ENCODE measurements at places on chromosomes 12 and 14.

DNA sequence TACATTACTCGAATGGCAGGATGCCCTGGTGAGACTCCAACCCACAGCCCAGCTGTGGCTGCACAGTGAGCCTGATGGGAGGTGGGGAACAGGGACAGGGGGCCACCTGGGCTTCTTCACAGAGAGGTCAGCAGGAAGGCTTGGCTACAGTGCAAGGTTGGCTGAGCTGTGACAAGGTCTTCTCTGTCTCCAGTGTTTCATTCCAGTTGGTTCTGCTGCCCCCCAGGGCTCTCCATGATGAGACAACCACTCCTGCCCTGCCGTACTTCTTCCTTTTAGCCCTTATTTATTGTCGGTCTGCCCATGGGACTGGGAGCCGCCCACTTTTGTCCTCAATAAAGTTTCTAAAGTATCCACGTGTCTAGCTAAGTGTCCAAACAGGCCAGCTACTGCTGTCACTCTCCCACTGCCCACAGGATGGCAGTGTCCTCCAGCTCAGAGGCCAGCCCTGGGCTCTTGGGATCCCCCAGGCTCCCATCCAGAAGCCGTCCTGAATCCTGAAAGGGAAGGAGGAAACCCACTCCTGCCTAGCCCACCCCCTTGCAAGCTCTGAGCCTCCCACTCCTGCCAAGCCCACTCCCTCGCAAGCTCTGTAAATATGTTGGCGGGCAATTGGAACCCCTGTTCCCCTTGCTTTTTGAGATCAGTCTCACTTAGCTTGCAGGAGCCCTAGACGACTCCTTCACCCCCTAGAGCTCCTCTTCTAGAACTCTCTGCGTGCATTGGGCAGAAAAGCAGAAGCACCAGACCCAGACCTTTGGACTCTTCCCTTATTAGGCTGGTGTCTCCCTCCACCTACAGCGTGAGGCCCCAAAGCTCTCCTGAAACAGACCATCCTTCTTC is 5.4 kb downstream of the C1QL4 start:
- peak; percentile 68 for DNase-seq

DNA sequence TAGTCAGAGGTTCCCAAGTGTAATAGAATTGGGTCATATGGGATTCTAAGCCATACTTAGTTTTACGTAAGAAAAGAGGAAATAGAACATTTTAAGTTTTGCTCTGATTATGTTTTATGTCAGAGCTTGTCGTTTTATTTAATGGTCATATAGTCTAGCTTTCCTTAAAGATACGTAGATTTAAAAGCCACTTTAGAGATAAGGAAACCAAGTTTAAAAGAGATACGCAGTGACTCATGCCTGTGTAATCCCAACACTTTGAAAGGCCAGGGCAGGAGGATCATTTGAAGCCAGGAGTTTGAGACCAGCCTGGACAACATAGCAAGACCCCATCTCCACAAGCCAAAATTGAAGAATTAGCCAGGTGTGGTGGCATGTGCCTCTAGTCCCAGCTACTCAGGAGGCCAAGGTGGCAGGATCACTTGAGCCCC is 19.5 kb downstream of the MAPK1IP1L start:
- DNase-seq: no peak

- peak; percentile 99 for DNase-seq
Measured at GRCh38 chr12:2057041-2057794, 4.4 kb downstream of the CACNA1C start.

DNA sequence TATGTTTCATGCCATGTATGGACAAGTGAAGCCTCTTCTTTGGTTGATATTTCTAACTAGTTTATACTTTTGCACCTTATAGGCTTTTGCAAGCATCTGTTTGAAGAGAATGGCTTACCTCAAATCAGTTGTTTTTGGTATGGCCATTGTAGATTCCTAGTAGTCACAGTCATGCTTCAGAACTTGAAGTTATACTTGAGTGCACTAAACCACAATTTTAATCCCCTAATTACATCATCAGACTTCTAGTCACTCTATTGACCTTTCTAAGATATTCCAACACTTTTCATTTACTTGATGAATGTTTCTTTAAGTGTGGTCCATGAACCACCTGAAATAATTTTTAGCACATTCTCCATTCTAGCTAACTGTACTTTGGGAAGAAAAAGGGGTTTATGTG is 18.6 kb upstream of the KLRB1 start:
- DNase-seq: no peak

DNA sequence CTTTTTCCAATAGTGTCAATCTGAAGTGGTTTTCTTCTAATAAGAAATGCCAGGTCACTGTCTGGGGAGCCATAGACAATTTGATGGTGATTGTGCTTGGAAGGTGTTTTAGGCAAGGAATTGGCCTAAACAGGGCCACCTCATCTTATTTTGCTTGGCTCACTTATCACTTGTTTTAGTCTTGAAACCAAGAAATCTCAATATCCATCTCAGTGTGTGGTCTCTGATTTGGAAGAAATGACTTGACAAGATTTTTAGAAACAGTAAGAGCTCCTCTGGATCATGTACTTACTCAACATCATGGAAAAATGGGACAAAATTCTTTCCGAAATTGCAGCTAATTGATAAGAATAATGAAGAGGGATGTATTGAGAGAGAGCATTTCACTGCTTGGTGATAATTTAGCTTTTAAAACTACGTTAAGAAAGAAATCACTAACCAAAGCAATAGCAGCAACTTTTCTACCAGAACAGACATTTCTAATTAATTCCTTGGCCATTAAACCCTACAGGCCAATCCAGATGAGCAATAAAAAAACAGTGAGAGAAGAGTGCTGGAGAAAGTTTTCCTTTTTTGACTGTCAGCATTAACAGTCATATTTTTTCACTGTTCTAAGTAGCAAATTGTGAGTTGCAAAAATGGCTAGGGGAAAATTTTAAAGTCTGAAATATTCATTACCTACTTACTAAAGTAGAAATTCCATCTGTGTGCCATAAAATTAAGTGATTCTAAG is 157.3 kb downstream of the AEBP2 start:
- DNase-seq: no peak

All from H1 (cell line).